Nephron progenitor cell (in vitro differentiated cells): ENCODE measurements at places on chromosomes 6 and 20.

GRCh38 chr6:109527989-109528388, 45.0 kb upstream of the ZBTB24 start:
- DNase-seq: no peak

DNA sequence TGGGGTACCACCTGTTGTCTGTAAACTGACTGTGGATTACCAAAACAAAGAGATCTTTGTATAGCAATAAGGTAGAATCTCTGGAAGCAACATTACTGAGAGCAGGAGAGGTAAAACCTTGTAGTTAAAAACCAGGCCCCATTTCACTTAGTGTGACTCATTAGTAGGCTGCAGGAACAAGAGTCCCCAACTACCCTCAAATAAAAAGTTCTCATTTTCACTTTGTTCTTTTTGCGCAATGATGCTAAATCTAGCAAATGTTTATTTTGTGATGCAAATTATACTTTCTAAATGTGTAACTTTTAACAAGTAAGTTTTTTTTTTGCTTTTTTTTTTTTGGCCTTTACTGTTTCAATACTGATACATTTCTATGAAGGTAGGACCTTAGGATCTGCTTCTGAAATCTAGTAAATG, 67.1 kb downstream of the ESF1 start:
- DNase-seq: no peak

DNA sequence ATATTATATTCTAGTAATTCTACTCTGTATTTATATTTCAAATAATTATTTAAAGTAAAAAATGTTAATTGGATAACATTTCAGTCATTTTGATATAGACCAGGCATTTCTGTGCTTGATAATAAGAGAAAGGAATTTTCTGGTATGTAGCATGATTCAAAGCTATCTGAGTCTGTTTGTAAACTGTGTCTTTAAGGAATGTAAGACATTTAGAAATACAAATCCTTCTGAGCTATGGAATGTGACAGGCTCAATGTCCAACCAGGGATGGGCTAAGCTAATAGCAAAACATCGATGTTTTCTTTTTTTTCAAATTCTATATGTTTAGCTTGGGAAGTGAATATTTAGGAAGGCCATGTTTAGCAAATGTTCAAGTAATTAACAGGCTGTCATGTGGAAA, 41.5 kb upstream of the FAM83B start:
- DNase-seq: no peak

DNA sequence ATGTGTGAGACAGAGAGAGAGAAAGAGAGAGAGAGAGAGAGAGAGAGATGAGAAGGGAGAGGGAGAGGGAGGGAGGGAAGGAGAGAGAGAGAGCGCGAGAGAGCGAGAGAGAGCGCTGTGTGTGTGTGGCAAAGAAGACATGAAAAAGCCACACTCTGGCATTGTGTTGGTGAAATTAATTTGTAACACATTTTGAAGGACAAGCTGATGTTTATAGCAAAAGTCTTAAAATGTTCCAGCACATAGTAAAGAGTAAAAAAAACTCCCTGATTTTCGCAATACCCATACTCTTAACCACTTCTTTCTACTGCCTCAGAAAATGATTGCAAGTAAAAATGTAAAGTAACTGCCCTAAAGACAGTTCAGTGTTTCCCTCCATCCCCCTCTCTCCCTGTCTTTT, 56.7 kb downstream of the SLC22A1 start:
- DNase-seq: no peak

- DNase-seq: no peak
Measured at GRCh38 chr20:40883097-40883496, 145.5 kb upstream of the TOP1 start.

- no peak for DNase-seq
Measured at GRCh38 chr6:155213611-155214372, 50.0 kb upstream of the CLDN20 start.

- no peak for DNase-seq
Measured at GRCh38 chr20:36113036-36113435, 41.5 kb upstream of the EPB41L1 start.

GRCh38 chr6:71033171-71033570, 76.3 kb upstream of the B3GAT2 start:
- no peak for DNase-seq

DNA sequence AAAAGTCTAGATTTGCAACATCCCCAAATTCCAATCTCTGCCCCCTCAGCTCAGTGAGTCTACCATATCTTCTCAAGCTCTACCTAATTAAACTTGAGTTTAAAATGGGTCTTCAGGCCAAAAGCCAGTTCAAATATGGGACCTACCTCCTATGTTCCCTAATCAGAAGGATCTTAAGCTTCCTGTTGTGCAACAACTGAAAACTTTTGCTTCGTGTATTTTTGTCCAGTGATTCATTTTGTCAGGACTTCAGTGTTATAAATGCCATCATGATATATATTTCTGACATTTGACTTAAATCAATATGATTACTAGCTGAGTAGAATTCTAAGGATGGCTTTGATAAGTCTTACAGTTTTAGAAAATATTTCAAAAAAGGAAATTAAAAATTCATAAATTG, 622.6 kb upstream of the PTCHD4 start:
- DNase-seq: no peak

DNA sequence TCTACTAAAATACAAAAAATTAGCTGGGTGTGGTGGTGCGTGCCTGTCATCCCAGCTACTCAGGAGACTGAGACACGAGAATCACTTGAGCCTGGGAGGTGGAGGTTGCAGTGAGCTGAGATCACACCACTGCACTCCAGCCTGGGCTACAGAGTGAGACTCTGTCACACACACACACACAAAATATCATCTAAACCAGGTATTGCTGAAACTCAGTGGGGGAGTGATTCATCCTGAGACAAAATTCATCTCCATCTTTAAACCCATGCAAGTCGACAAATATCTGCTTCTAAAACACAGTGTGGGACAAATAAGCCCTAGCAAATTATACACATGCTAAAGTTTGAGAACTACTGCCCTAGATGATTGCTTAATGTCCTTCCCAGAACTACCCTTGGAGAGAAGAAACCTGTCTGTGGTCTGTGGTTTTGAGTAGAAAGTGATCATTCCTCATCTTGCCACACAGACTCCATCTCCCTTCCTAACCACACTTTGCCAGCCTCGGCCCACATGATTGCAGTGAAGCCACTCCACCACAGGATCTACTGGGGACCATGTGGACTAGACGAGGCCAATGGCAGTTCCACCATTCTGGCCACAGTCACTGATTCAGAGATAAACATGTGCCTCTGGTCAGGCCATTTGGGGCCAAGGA, 130.3 kb downstream of the OPRM1 start:
- no peak for DNase-seq

GRCh38 chr6:75818098-75818855, 69.2 kb downstream of the MYO6 start:
- DNase-seq: no peak

DNA sequence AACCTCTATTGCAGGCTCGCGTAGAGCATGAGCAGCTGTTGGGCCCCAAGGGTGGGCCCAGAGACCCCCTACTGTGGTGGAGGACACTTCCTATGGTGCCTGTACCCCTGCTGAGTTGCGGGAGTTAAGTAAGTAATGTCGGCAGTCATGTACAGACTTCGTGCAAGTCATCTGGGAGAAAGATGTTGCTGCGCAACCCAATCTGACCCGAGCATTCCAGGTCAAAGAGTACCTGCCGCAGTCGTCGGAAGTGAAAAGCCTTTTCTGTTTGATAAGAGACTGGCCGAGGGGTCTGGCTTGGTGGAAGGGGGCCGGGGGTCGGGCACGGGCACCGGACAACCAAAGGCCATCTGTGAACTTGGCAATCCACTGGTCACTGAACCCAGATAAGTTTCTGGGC, 44.3 kb downstream of the OR2B6 start:
- DNase-seq: no peak

GRCh38 chr6:155466539-155466938, 10.9 kb upstream of the NOX3 start:
- no peak for DNase-seq

DNA sequence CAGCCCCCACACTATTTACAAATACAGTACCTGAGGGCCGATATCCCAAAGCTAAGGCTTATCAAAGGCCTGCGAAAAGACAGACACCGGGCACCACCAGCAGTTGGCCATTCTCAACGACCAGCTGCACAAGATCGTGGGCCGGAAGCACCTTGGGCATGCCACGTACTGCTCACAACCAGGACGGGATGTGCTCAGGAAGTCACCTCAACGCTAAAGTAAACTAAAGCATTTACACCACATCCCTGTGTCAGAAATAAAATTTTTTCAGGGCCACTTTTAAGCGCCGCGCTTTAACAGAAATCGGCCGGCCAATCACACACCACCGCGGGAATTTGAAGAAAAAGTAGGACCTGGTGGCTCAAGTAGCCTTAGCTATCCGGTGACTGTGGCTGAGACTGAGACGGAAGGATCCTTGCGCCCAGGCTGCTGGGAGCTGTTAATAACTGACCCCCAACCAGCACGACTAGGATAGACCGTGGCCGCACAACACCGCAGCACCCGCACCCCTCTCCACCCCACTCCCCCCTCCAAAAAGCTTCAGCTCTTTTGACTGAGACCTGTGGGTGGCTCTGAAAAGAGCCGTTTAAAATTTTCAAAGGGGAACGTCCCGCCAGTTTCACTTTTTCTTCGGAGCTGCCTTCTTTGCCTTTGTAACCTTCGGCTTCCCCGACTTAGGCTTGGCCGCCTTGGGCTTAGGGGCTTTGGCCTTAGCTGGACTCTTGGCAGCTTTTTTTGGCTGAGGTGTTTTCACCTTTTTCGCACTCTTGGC, 131.2 kb upstream of the BTN3A2 start:
- no peak for DNase-seq

DNA sequence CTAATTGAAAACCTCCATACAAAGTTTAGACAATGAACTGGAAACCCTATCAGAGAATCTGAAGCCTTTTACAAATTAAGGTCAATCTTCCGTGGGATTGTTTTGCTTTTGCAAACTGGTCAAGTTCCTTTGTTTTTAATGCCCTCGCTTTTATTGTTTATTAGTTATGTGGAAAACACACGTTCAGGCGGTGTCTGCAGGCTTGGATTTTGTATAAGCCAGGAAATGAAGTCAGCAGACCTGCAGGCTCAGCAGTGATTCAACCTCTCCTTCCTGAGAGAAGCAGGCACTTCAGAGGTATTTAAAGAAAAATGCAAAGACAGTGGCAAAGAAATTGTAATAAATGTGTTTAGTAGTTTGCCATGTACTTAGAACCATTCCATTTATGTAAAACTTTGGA, 103.4 kb upstream of the PDE10A start:
- no peak for DNase-seq

DNA sequence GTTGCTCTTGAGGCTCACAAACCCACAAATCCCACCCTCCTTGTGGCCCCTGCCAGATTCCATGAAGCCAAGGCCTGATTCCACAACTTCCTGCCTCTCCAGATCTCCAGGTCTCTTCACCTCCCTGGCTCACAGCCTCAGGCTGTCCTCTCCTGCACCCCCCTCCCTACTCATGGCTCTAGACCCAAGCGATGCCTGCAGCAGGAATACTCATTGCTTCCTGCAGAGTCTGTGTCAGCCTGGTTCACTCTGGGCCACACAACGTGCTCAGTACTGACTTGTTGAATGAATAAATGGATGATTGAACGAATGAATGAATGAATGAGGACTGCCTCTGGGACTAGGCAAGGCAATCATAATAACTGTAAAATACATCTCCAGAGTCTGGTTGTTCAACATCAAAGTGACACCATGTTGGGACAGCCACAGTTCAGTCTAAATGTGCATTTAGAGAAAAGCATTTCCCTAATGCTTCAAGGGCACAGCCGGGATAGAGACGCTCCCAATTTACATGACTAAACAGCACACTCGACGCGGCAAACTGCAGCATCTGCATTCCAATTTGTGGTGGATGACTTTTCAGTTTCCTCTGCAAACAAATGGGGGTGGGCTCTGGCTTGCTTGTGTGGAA, 139.9 kb downstream of the GRM4 start:
- DNase-seq: no peak

- no peak for DNase-seq
Measured at GRCh38 chr20:59063358-59064213, 21.0 kb upstream of the PRELID3B start.

GRCh38 chr20:59246691-59247400, 53.6 kb upstream of the EDN3 start:
- DNase-seq: no peak

DNA sequence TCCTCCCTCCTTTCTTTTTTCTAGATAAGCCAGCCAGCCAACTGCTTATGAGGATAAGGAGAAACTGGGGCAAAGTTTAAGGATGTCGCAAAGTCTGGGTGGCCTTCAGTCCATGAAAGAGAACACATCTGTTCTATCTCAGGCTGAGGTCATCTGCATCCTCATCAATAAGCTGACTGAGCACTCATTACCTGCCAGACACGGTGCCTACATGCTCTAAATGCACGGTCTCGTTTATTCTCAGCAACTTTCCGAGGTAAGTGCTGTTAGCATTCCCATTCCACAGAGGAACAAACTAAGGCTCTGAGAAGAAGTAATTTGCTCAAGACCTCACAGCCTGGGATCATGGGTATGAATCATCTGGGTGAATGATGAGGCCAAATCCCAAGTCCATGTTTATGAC, 133.1 kb downstream of the BCAS1 start:
- no peak for DNase-seq

DNA sequence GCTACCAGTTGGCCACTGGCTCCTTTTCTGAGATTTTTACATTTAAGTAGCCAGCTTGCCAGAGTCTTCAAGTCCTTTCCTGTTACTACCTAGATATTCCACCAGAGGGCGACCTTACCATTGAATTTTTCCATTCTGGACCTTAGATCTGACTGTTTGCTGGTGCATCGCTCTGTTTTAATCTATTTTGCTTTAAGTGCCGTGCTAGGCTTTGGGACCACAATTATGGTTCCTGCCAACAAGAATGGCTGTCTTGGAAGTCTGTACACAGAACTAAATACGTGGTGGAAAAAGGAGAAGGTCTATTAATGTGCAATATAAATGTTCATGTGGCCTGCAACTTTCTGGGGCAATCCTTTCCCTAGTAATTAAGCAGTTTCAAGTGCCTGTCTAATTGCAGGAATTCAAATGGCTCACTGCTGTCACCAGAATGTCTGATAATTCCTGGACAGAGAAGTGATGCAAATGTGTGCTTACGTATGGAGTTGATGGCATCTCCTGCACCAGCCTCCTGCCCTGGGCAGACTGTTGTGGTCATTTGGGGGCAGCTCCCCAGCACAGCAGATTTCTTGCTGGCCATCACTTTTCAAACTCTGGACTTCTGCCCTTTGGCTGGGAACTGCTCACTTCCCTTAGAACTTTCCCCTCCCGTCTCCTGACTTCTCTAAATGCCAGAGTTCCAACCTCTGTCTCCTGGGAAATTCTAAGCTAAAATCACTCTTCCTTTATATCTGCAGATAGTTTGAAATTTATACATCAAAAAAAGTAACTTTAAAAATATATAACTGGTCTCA, 5.6 kb upstream of the HLA-DOA start:
- peak; percentile 45 for DNase-seq

GRCh38 chr6:154358019-154358545, 1.5 kb upstream of the IPCEF1 start:
- DNase-seq: no peak

GRCh38 chr20:41532935-41533334, 85.2 kb downstream of the CHD6 start:
- no peak for DNase-seq
